ENCODE measurements at places on chromosomes 2 and 18.

DNA sequence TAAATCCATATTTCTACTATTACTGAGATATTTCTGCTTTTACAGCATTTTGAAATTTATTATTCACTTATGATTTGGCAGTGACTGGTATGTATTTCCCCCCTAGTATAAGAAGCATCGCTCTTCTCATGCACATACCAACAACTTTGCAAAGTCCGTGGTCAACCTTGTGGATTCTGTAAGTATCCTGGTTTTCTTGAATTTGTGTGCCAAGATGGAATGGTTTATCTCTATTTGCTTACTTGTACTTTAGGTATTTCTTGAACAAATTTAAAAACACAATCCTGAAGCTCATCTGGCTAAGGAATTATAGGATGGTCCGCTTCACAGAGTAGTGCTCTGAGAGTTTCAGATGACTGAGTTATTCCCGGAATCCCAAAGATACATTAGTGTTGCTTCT, 85.0 kb upstream of the FAM237A start:
- no peak for DNase-seq

DNA sequence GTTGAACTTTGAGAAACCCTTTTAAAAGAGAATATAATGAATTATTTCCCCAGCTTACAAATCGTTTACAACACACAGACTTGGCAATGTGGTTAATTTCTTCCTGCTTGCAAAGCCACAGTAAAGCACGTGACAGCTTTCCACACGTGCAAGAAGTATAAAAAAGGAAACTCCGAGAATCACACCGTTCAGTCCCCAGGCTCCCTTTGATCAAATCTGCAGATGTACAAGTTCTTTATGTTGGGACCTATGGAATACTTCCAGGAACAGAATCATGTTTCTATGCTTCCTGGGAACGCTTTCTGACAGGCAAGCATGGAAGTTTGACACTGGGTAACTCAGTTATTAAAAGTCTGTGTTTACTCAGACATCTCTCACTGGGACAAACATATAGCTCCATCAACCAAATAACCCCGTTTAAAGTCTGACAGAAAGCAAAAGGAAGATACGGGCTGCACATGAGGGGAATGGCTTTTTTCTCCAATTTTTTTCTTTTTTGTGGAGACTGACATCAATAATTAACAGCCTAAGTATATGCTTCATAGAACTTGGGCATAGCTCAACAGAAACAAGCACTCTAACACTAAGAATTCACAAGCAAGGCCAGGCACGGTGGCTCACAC, 134.8 kb downstream of the EIPR1 start:
- DNase-seq, result peak; percentile 26

DNA sequence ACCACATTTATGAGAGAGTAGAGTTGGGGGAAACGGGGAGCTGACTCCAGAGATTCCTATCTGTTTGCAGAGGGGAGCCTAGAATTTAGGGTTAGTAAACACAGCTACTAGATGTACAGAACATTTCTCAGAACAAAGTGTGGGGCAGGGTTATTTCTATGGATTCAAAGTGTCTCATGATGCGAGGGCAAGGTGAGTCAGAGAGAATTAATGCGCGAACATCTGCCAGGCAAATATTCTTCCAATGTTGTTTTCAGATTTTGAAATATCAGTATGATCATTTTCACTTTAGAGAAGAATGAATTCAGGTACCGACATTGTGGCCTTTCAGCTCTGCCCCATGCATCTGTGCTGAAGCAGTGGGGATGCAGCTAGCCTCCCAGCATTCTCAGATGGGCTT, 2.0 kb upstream of the DSEL start:
- DNase-seq, result peak; percentile 57

GRCh38 chr2:48452108-48452507, 77.8 kb upstream of the STON1 start:
- no peak for DNase-seq

DNA sequence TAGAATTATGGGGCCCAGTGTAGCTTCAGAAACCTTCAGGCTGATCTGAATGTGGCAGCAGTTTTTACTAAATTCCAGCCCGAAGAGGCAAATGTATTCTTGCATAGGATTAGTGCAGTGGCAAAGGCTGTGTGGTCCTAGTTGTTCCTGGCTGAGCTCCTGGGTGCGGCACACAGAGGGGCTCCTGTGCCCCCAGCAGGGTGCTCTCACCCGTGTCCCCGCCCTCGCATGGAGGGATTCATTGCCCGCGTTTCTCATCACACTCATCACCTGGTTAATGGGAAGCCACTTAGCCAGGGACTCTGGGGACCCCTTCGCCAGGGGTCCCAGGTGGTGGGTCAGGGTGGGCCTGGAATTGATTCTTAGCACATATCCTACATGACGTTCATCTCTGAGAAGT, 3.9 kb downstream of the KCNG2 start:
- no peak for DNase-seq

GRCh38 chr2:169172151-169172735, 102.9 kb downstream of the DHRS9 start:
- no peak for DNase-seq

GRCh38 chr2:59684116-59684770, 869.2 kb downstream of the BCL11A start:
- no peak for DNase-seq
